Fibroblast of lung (primary cell): ENCODE measurements at places on chromosomes 3 and 15. TPM values are rescaled to one million over a fixed set of nuclear protein-coding genes. Genes with fewer than 3 reads are reported as not detected.

CMTM7 gene
- total RNA-seq = 3.3 and 3.5 TPM in 2 replicates

SCN5A gene
- total RNA-seq = 0.50 and 0.77 TPM in 2 replicates

DNA sequence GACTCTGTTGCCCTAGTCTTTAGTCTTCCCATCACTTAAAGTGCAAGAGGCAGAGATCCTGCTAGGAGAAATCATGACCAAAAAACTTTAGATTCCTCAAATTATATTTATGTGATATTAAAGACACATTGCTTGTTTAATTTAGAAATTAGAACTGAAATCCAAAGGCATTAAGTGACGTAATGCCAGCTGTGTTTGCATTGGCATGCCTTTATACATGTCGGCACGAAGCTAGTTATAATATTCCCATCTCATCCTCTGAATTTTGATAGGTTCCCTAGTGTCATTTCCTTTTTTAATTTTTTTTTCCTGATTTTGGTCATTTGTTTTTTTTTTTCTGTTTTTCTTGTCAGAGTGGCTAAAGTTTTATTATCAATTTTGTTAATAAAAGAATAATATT is 203.5 kb upstream of the ZBTB20 start:
- no peaks in the 10 kb centered on the region for H3K36me3 ChIP-seq
- no peak overlapping the region for H3K27ac ChIP-seq
- no peaks in the 10 kb centered on the region for H3K27me3 ChIP-seq
- no peak for DNase-seq
- H3K4me3 ChIP-seq = no peak overlapping the region
- no peaks in the 10 kb centered on the region for H3K4me1 ChIP-seq

GRCh38 chr3:150409512-150410310 is 1.6 kb downstream of the TSC22D2 start:
- H3K4me3 ChIP-seq = peak overlapping the region; percentile 97
- H3K27ac ChIP-seq = peak overlapping the region; percentile 96

- H3K27ac ChIP-seq = no peak overlapping the region
- peaks cover 3% of the 10 kb centered on the region for H3K4me1 ChIP-seq
- no peaks in the 10 kb centered on the region for H3K27me3 ChIP-seq
- no peak for DNase-seq
These were observed 73.0 kb upstream of the TPM1 start for GRCh38 chr15:62969442-62970089.

GRCh38 chr15:75696854-75697259 is 15.8 kb downstream of the CSPG4 start:
- H3K27ac ChIP-seq = peak overlapping the region; percentile 26
- peaks cover 60% of the 10 kb centered on the region for H3K4me1 ChIP-seq
- H3K27me3 ChIP-seq = no peaks in the 10 kb centered on the region
- H3K4me3 ChIP-seq = no peak overlapping the region
- H3K36me3 ChIP-seq = no peaks in the 10 kb centered on the region
- no peak for DNase-seq

- peaks cover 6% of the 10 kb centered on the region for H3K36me3 ChIP-seq
- no peak overlapping the region for H3K27ac ChIP-seq
- H3K27me3 ChIP-seq = no peaks in the 10 kb centered on the region
- H3K4me1 ChIP-seq = peaks cover 3% of the 10 kb centered on the region
- no peak overlapping the region for H3K4me3 ChIP-seq
These were observed 16.5 kb upstream of the MUSTN1 start for GRCh38 chr3:52851348-52851747.
